Stimulated activated CD4-positive, alpha-beta T cell treated with anti-CD3 and anti-CD28 coated beads, Interleukin-1b, Interleukin-23, amount 100 ng/mL, for 24 hours (primary cell): ENCODE measurements at places on chromosomes 2 and 18.

- no peak for DNase-seq
Observed at GRCh38 chr2:175004730-175004979, 526 bp downstream of the CHN1 start.

GRCh38 chr2:6744038-6744437, 121.7 kb downstream of the CMPK2 start:
- no peak for DNase-seq

DNA sequence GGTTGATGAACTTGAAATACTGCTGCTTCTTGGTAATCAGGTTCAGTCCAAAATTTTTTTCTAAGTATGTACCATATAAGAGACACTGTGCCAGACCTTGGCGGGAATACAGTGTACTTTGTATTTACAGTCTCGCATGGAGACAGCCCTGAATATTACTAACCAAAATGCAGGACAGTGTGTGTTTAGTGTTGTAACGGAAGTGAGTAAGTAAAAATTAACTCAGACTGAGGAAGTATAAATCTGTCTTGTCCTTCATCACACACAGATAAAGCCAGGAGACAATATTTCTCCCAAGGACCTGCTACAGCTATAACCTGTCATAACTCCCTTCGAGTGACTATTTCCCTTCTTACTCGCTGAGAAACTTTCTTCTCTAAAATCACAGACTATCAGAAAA, 76.9 kb downstream of the ACTR3 start:
- no peak for DNase-seq

DNA sequence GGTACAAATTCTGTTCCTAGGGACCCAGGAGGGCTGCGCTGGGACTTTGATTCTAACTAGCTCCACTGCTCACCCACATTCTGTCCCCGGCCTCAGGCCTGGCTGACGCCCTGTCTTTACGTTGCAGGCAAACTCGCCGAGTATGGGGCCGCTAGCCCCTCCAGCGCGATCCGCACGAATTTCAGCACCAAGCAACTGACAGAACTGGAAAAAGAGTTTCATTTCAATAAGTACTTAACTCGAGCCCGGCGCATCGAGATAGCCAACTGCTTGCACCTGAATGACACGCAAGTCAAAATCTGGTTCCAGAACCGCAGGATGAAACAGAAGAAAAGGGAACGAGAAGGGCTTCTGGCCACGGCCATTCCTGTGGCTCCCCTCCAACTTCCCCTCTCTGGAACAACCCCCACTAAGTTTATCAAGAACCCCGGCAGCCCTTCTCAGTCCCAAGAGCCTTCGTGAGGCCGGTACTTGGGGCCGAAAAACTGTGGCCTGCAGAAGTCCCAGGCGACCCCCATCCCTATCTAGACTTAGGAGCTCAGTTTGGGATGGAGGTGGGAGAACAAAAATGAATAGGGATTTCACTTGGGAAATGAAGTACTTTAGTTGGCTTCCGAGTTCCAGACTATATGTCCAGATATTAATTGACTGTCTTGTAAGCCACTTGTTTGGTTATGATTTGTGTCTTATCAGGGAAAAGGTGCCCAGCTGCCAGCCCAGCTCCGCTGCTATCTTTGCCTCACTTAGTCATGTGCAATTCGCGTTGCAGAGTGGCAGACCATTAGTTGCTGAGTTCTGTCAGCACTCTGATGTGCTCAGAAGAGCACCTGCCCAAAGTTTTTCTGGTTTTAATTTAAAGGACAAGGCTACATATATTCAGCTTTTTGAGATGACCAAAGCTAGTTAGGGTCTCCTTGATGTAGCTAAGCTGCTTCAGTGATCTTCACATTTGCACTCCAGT, 1.5 kb downstream of the HOXD1 start:
- no peak for DNase-seq

DNA sequence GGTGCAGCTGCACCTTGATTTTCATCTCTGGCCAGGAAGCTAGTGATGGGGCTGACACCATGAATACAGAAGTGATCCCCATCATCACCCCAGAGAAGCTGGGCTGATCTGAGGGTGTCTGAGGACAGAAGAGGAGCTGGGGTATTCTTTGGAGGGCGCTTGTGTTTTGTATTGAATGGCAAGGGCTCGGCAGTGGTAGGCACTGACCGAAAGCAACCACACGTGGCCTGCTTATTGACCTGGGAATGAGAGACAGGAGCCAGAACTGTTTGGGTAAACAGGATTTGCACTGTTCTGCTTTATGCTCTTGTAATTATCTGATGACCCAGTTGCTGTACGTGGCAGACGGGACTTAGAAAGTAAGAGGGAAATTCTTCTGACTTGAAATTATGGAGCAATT, 62.6 kb upstream of the RPL31 start:
- DNase-seq, result no peak
